ENCODE measurements at places on chromosomes 3 and 15.

DNA sequence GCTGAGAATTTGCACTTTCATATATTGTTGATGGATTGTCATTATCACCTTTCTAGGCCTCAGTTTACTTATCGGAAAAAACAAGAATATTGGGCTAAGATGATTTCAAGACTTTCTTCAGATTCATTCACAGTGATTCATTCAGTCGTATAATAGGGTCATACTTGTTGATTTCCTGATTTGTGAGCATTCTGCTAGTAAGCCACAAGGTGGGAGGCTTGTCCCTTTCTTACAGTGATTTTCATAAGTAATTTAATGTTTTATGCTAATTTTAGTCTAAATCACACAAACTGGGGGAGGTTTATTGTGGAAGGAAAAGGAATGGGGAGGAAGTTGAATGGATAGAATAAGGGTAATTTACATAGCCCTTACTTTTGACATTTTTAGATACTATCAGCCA is 126.8 kb upstream of the GOLGA6L4 start:
- no peak for DNase-seq

GRCh38 chr3:156189927-156190326 is 69.5 kb downstream of the KCNAB1 start:
- DNase-seq = no peak

DNA sequence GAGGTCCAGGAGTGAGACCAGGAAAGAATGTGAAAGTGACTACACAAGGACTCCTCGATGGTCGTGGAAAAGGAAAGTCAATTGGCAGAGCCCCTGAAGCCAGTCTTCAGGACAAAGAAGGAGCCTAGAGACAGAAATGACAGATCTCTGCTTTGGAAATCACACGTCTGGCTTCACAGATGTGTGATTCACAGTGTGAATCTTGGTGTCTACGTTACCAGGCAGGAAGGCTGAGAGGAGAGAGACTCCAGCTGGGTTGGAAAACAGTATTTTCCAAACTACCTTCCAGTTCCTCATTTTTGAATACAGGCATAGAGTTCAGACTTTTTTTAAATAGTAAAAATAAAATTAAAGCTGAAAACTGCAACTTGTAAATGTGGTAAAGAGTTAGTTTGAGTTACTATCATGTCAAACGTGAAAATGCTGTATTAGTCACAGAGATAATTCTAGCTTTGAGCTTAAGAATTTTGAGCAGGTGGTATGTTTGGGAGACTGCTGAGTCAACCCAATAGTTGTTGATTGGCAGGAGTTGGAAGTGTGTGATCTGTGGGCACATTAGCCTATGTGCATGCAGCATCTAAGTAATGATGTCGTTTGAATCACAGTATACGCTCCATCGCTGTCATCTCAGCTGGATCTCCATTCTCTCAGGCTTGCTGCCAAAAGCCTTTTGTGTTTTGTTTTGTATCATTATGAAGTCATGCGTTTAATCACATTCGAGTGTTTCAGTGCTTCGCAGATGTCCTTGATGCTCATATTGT is 6.0 kb downstream of the CCR2 start:
- DNase-seq = no peak

- no peak for DNase-seq
These were observed 36.8 kb downstream of the TRANK1 start for GRCh38 chr3:36907911-36908646.

- DNase-seq = no peak
These were observed 123.7 kb upstream of the RAP2B start for GRCh38 chr3:153038367-153038766.

- no peak for DNase-seq
These were observed 334.7 kb upstream of the LRRFIP2 start for GRCh38 chr3:37509069-37509468.

DNA sequence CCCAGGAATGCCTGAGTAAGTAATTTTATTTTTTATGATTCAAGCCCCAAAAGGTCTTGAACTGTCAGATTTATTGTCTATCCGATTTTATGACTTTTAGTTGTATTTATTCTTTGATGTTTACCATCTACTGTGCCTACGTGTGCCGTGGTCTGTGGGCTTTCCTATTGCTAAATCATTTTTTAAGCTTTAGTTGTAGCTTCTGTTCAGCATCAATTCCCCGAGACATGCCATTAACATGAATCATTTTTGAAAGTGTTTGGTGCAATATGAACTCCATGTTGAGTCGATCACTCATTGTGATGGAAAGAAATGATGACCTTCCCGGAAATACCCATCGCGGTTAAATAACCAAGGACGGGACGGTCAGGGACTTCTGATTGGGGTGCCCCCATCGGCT is 268.7 kb upstream of the THRB start:
- DNase-seq = peak; percentile 9

GRCh38 chr15:26713498-26713897 is 59.4 kb downstream of the GABRB3 start:
- no peak for DNase-seq

GRCh38 chr15:77025941-77026411 is 31.1 kb downstream of the PSTPIP1 start:
- DNase-seq = no peak

GRCh38 chr3:10292505-10293419 is at the start of gene GHRL:
Gene GHRL, minus strand, starts transcription at chr3:10292947. Its CDS starts 2,767 bp downstream, at chr3:10290180.
- no peak for DNase-seq

Data from foreskin keratinocyte (primary cell).